GM19239 (cell line): ENCODE measurements at places on chromosomes 1 and 21.

- DNase-seq = no peak
Measured at GRCh38 chr1:54379555-54380289, 26.5 kb downstream of the SSBP3 start.

- DNase-seq = no peak
Measured at GRCh38 chr1:208256556-208256955, 12.4 kb upstream of the PLXNA2 start.

DNA sequence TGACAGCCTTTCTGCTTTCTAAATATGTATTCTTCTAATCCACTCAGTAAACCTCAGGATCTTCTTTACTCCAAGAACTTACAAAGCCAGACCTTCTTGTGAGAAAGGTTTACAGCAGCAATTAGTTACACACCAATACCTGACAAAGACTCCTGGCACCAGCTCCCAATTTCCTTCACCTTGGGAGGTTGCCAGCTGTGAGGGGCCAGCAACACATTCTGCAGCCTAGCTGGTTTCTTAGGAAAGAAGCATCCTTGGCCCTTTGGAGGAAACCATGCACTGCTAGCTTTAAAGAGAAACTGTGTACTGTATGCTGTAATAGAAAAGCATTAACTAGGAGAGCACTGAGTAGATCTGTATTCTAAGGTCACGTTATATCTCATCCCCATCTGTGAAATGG is 10.8 kb downstream of the FYB2 start:
- no peak for DNase-seq

GRCh38 chr1:158077411-158078256 is 84.2 kb downstream of the KIRREL1 start:
- no peak for DNase-seq

DNA sequence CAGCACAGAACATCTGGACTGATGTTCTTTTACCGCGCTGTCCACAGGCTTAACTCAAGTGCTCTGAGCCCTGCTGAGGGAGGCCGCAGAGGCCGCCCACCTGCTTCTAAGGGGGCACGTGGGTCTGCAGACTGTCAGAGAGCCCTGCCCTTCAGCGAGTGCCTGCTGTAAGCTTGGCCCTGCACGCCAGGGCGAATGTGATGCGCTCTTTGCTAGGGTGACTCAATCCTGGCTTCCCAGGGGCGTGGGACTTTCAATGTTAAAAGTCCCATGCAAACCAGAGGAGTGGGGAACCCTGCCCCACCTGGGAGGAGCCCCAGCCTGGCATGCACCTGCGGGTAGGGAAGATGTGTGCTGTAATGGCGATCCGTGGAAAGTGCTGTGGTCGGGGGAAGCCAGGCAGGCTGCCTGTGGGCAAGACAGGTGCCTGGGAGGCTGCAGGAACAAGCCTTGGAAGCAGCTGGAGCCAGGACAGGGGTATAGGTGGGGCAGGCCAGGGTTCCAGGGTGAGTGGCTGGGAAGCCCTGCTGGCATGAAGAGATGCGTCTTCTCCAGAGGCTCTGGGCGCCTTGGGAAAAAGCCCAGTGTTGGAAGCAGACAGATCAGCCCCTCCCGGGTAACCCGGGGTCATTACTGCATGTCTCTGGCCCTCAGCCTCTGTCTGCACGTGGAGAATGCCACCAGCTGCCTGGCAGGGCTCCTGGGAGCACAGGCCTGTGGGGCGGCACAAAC is 594 bp upstream of the PANK4 start:
- DNase-seq = peak; percentile 77

DNA sequence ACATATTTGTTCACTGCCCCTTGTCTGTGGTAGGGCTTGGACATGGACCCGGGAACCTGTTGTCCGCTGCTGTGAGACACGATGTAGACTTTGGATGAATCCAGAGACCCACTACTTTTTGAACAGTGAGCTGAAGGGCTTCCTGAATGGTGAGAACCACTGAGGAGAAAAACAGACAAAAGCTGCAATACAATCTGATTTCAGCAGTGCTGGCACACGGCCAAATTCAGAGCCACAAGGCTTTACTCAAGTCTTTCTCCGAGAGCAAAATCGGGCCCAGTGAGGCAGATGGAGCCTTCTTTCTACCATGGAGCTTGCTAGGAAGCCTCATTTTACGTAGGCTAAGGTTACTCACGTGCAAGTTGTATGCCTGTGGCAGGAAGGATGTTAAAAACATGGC is 197.6 kb downstream of the SIPA1L2 start:
- DNase-seq = no peak

DNA sequence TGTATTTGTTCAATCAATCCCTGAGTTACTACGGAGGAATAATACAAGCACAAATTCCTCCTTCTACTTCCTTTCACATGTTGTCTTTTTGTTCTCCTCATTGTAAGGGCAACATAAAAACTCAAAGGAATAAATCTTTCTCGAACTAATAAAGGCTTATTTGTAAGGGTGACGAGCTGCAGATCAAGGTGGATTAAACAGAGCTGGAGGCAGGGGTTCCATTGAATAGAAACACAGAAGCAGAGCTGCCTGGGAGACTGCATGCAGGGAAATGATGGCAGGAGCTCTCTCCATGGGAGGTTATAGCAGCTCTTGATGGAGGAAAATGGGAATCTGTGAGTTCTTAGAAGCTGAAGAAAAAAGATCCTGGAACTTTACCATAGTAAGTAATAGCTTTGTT is 160.2 kb downstream of the CYYR1 start:
- DNase-seq = no peak

DNA sequence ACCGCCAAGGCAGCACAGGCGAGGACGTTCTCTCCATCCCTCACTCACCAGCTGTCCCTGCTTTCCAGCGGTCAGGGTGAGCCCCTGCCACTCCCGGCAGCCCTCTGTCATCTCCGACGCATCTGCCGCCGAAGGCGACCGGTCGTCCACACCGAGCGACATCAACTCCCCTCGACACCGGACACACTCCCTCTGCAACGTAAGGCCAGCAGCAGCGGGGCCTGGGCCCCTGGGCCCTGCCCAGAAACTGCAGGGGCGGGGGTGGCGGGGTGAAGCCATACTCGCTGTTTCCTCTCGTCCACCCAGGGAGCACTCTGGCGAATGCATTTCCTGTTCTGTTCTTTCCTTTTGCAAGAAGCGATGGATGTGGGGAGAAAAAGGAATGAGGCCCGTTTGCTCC is 93.4 kb upstream of the TMEM51 start:
- DNase-seq = no peak

GRCh38 chr21:18545908-18546307 is 142.3 kb upstream of the TMPRSS15 start:
- no peak for DNase-seq

DNA sequence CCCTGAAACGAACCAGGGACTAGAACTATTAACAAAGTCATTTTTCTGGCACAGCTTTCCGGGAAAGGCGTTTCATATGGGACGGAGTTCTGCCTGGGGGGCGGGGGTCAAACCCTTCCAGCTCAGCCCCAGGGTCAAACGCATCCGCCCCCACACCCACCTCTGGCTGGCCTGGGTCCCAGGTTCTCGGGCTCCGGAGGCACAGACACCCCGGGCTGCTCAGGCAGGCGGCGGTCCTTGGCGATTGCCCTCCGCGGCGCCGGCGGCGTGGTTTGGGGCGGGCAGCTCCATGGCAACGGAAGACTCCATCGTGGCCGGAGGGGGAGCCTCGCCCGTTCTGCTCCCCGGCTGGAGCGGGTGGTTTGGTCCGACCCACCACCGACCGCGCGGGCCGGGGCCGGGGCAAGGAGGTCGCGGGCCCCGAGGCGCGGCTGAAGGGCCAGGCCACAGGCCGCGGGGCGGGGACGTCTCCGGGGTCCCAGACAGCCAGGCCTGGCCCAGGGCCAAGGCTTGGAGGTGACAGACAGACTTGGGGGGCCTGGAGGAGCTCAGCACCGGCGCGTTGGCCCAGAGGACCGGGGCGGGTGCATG is at the start of gene CFAP74:
Gene CFAP74, minus strand, starts transcription at position 246 of the 591 bp plus-strand sequence. CDS start 12,830 bp downstream, outside the sequence.
- DNase-seq = no peak
